ENCODE measurements at places on chromosomes 7 and 10.
A peak's percentile ranks its signal among the peaks of the same experiment; 100 is the strongest.

- DNase-seq, result no peak
Measured at GRCh38 chr10:4127518-4128315, 342.7 kb upstream of the KLF6 start.

- DNase-seq, result no peak
Measured at GRCh38 chr10:126253611-126253998, 134.7 kb downstream of the ADAM12 start.

- DNase-seq, result no peak
Measured at GRCh38 chr10:2047679-2048078, 310.4 kb upstream of the ADARB2 start.

GRCh38 chr10:69641261-69641980 lies 11.4 kb downstream of the FAM241B start:
- DNase-seq, result no peak

GRCh38 chr10:77233466-77233865 lies 404.1 kb downstream of the KCNMA1 start:
- no peak for DNase-seq

DNA sequence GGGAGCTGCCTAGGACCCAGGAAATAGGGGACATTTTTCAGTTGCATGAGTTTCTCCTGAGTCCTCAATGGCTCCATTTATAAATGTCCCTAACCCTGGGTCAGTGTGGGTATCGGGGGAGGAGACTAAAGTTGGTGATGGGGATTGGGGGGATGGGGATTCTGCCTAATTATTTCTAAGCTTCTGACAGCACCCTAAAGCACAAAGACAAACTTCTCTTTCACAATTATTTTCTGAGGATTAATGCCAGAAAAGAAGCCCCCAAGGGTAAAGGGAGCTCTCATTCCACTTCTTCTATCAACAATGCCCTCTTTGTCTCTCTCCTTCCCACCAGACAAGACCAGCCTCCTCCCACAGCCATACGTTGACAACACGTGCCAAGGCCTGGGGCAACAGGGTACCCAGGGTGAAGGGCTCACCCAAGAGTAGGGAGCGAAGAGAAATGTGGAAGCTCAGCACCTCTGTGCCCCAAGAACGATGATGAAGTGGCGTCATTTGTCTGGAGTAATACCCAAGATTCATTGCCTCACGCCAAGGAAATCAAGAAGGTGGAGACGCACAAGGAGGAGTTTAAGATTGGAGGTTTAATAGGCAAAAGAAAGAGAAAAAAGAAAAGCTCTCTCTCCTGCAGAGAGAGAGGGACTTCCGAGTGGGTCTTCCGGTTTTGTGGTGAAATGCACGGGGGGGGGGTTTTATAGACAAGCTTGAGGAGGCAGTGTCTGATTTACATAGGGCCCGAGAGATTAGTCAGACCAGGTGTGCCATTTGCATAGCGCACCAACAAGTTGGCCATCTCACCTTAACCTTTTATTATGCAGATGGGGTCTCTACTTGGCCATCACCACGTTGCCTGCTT lies 14.4 kb upstream of the GJC3 start:
- DNase-seq, result no peak

DNA sequence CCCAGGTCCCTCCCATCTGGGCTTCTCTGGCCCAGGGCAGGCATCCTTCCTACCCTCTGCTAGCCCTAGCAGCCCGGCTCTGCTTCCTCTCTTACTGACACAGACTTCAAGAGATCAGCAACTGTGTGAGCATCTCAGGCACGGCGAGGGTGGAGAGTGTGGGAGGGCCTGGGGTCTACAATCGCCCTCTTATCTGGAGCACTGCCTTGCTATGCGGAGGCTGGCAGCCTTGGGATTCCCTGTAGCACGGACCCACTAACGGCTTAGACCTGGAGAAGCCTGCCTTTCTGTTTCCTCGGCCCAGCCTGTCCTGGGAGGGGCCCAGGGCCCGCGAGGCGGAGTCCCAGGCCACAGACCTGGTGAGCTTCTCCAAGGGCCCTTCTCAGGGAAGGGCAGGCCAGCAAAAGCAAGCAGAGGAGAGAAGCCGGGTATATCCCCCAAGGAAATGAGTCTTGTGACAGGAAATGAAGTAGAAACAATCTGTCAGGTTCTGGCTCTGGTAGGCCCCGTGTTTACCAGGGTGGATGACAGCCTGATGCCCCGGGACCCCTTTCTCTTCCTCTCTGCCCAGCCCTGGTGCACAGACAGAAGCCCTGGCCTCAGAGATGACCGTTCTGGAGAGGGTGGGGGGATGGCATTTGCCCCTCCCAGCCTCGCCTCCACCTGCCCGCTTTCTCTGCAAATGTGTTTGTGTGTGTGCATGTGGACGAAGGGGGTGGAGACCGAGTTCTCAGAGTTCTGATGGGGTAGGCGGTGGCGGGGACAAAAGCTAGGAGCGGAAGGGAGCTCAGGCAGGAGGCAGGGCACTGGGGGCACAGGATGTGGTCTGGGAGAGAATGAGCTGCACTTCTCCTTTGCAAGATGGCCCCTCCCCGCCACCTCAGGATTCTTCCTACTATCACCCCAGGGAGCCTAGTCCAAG lies 2.5 kb downstream of the LRCH4 start:
- DNase-seq, result peak; percentile 84

DNA sequence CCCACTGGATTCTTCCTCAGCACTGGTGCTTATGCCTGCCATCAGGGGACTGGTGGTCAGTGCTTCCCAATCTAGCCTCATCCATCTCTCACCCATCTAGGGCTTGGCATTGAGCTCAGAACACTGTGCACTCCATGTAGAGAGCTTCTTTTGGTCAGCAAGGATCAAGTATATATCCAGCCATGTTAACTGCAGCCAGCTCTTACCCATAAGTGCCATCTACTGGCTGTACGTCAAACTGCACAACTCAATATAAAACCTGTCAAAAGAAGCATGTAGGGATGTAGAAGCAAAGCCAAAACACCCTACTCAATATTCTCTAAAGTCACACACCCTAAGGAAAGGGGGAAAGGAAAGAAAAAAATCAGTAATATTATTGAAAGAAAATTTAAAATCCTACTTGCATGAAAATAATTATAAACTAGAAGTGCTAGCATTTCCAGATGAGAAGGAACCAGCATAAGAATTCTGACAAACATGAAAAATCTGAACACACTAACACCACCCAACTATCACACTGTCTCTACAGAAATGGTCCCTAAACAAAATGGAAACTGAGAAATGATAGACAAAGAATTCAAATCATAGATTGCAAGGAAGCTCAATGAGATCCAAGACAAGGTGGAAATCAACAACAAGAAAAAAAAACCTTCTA lies 531.1 kb upstream of the STEAP1 start:
- DNase-seq, result no peak

- DNase-seq, result peak; percentile 78
Measured at GRCh38 chr7:143407287-143408251, 1.1 kb downstream of the EPHA1 start.

GRCh38 chr7:73308074-73308664 lies 457 bp downstream of the NSUN5 start:
- DNase-seq, result no peak

Data from CD8-positive, alpha-beta memory T cell (primary cell).